ENCODE measurements at places on chromosomes 11 and 22. TPM values are rescaled to one million over a fixed set of nuclear protein-coding genes. Genes with fewer than 3 reads are reported as not detected.

TMEM191C gene
- total RNA-seq = not detected

MICAL2 gene
- 0.60 TPM for total RNA-seq

WNT11 gene
- total RNA-seq = 0.59 TPM

BEST1 gene
- total RNA-seq = not detected

DNA sequence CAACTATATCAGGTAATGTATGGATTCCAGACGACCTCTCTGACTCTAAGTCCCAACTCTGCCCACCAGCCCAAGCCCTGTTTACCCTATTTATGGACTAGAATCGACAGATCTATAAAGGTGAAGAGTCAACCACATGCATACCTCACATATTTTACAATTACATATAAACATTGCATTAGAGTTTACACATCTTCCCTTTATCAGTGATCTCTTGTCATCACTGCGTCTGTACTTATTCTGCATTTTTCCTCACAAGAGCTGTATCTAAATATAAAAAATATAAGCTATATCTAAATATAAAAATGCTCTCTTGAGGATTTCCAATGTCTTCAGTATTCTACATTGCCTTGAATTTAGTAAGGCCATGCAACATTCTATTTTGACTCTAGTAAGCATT, 8.5 kb downstream of the FIBIN start:
- H3K27me3 ChIP-seq = no peaks in the 10 kb centered on the region
- no peak overlapping the region for H3K4me3 ChIP-seq
- no peaks in the 10 kb centered on the region for H3K4me1 ChIP-seq
- H3K36me3 ChIP-seq = no peaks in the 10 kb centered on the region

DNA sequence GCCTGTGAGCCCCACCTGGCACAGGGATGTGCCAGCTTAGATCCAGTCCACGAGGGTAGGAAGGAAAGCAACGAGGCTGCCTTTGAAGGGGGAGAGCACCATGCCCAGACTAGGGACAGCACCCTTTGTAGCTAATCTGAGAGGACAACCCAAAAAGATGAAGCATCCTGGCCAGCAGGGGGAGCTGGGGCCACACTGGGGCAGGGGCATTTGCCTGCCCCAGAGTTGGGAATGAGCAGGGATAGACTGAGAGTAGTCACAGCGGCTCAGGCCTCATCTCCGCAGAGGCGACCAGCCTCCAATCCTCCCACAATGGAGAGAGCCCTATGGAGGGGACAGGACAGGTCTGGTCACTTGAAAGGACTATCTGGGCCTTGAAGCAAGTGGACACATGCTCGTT, 16.4 kb downstream of the LMO1 start:
- no peak overlapping the region for H3K4me3 ChIP-seq
- H3K4me1 ChIP-seq = peaks cover 19% of the 10 kb centered on the region
- no peak overlapping the region for H3K27ac ChIP-seq

- no peaks in the 10 kb centered on the region for H3K36me3 ChIP-seq
- no peaks in the 10 kb centered on the region for H3K4me1 ChIP-seq
- no peaks in the 10 kb centered on the region for H3K27me3 ChIP-seq
- no peak overlapping the region for H3K27ac ChIP-seq
- DNase-seq = no peak
Observed at GRCh38 chr11:44397586-44398178, 87.7 kb upstream of the ALX4 start.

DNA sequence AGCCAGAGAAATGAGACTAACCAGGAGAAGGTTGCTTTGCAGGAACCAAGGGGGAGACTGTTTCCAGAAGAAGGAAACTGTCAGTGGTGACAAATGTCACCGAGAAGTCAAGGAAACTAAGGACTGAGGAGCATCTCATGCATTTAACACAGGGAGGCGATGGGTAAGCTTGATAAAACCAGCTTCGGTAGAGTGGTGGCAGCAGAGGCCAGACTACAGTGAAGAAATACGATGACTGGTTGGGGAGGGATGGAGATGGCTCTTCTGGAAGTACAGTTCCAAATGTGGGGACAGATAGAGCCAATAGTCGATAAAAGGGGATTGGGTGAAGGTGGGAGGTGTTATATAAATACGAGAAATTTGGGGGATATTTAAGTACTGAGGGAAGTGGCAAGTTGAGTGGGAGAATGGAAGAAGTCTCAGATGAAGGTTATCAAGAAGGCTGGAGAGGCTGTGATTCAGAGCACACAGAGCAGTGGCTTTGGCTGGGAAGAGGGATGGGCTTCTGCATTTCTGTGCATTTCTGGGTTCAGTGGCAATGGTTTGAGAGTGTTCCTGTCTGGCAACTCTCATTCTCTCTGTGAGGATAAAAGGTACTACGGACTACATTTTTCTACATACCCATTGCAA, 29.2 kb downstream of the SC5D start:
- H3K27me3 ChIP-seq = no peaks in the 10 kb centered on the region
- H3K27ac ChIP-seq = no peak overlapping the region
- peak; percentile 61 for DNase-seq
- no peaks in the 10 kb centered on the region for H3K36me3 ChIP-seq
- no peak overlapping the region for H3K4me3 ChIP-seq

DNA sequence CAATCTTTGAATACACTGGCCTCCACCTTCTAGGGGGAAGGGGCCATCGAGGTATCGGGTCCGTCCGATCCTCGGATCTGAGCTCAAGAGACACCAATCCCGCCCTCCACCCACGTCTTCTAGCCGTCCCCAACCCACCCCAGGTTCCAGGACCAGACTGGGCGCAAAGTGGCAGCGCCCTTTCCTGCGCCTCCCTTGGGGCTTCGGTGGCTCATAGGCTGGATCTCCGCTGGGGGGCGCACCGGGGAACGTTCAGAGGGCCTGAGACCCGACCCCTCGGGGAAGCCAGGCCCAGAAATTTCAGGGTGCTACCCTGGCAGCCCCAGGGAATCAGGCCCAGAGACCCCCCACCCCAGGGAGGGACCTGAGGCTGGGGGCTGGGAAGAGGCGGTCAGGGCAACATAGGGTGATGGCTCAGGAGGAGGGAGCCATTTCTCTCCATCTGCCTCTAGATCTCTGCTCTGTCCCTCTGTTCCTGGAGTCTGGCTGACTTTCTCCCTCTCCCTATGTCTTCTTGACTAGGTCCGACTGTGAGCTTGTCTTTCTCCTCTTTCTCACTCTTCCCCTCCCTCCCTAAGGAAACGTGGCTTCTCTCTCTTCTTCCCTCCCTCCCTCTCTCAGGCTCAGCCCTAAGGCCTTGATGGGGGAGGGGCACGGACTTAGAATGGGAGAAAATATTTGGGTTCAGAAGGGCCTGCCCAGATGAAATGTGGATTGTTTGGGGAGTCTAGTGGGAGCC, 1.1 kb downstream of the CREB3L1 start:
- peak overlapping the region; percentile 80 for H3K4me3 ChIP-seq
- DNase-seq = peak; percentile 78
- peaks cover 9% of the 10 kb centered on the region for H3K27me3 ChIP-seq
- H3K36me3 ChIP-seq = no peaks in the 10 kb centered on the region

DNA sequence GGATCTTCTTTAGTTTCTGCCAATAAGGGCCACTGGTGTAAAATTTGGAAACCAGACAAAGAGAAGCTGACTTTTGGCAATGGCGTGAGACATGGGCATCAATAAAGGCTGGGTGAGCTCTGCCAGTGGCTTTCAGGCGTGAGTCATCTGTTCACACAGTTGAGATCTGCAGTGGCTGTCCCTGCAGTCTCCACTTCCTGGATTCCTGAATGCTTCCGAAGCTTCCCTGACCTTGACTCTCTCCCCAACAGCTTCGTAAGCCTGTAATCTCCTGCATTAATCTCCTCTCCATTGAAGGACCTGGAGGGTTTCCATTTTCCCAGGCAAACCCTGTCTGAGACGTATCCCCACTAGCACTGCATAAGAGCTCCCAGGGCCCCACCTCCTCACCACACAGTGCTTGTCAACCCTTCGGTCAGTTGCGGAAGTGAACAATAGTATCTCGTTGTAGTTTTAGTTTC, 574.7 kb downstream of the TBC1D22A start:
- H3K4me3 ChIP-seq = no peak overlapping the region
- no peaks in the 10 kb centered on the region for H3K27me3 ChIP-seq
- H3K4me1 ChIP-seq = no peaks in the 10 kb centered on the region
- DNase-seq = no peak

DNA sequence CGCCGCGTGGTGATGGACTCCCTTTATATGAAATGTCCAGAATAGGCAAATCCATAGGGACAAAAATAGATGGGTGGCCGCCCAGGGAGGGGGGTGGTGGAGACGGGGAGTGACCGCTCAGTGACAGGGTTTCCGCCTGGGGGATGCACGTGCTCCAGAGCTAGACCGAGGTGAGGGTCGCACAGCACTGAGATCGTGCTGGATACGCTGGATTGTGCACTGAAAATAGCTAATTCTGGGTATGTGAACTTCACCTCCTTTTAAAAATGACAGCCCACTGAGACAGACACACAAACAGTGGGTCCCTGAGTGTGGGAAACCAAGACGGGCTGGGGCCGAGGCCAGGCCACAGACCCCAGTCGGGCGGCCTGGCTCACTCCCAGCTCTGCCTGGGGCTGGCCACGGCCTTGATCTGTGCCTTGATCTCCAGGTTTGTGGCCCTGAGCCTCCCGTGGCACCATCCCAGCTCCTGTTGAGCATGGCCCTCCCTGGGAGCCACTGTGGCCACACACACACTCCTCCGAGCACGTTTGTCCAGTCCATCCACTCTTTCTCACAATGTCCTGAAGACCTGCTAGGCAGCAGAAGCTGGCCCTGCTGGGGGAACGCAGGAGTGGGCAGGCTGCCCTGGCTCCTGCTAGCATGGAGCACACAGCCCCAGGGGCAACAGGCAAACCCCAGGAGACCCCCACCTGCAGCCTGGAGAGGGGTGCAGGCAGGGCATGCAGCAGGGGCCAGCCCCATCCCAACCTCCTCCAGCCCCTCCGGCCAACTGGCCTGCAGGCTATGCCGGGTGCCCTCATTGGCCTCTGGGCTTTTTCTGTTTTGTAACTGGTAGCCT, 41.0 kb upstream of the TH start:
- DNase-seq = no peak
- no peak overlapping the region for H3K27ac ChIP-seq
- no peaks in the 10 kb centered on the region for H3K36me3 ChIP-seq
- no peaks in the 10 kb centered on the region for H3K27me3 ChIP-seq
- no peak overlapping the region for H3K4me3 ChIP-seq

DNA sequence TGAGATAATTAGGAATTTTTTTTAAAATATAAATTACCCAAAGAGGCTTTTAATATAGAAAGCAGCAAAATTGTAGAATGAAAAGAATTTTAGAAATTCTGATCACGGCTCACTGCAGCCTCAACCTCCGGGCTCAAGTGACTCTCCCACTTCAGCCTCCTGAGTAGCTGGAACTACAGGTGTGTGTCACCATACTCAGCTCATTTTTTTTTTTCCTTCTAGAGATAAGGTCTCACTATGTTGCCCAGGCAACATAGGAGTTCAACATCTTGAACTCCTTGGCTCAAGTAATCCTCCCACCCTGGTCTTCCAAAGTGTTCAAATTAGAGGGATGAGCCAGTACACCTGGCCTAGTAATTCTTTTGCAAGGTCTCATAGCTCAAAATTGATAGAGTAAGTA, 76.7 kb downstream of the ATG16L2 start:
- no peaks in the 10 kb centered on the region for H3K27me3 ChIP-seq
- no peaks in the 10 kb centered on the region for H3K4me1 ChIP-seq
- DNase-seq = no peak
- H3K4me3 ChIP-seq = no peak overlapping the region
- H3K27ac ChIP-seq = no peak overlapping the region

DNA sequence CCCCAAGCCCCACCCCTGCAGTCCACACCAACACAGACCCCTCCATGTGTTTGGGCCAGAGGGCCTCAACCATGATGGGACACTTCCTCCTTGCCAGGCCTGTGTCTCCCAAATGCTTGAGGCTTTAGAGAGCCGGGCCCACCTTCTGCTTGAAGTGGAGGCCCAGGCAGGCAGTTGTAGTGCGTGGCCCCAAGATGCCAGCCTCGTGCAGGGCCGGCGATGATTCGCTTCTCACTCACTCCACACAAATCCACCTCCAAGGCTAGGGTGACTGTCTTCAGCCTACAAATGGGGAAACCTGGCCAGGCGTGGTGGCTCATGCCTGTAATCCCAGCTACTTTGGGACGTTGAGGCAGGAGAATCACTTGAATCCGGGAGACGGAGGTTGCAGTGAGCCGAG, 5.7 kb downstream of the PRR5 start:
- H3K4me1 ChIP-seq = peaks cover 23% of the 10 kb centered on the region
- no peak for DNase-seq
- H3K36me3 ChIP-seq = no peaks in the 10 kb centered on the region
- H3K4me3 ChIP-seq = no peak overlapping the region

- no peaks in the 10 kb centered on the region for H3K27me3 ChIP-seq
- H3K4me3 ChIP-seq = no peak overlapping the region
- H3K36me3 ChIP-seq = peaks cover 15% of the 10 kb centered on the region
- no peaks in the 10 kb centered on the region for H3K4me1 ChIP-seq
- H3K27ac ChIP-seq = no peak overlapping the region
Observed at GRCh38 chr11:15525582-15525981, 410.9 kb downstream of the INSC start.

GRCh38 chr22:25027959-25028840, 75.7 kb downstream of the KIAA1671 start:
- H3K4me3 ChIP-seq = no peak overlapping the region
- DNase-seq = peak; percentile 78
- no peaks in the 10 kb centered on the region for H3K36me3 ChIP-seq
- H3K4me1 ChIP-seq = no peaks in the 10 kb centered on the region

DNA sequence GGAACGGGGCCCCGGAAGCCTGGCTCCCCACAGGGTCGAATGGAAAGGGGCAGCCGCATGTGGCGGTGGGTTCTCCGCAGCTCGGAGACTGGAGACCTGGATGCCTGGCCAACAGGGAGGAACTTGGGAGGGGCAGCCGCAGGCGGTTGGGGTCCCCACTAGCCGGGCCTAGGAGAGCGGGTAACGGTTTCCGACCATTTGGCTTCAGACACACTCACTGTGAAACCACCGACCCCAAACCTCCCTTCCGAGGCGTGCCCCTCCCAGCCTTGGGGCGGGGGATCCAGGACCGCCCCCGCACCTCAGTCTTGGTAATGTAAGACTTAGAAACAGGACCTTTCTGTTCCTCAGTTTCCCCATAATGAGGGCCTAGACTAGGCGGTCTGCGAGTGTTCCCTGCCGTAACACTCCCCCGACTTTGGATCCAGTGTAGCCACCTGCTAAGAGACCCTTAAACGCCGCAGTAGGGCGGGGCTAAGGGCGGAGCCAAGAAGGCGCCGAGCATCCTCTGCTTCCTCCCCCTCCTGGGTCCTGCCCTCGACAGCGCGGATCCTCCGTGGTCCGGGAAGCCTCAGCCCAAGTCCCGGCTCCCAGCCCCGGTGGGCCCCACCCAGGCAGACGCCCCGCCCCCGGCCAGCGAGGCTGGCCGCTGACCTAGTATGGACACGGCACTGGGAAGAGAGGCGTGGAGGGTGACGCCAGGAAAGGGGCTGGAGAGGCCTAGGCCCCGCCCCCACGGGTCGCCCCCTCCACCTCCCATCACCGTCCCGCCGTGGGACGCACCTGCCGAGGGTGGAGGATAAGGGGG, 1.8 kb upstream of the RASGRP2 start:
- peak; percentile 85 for DNase-seq

DNA sequence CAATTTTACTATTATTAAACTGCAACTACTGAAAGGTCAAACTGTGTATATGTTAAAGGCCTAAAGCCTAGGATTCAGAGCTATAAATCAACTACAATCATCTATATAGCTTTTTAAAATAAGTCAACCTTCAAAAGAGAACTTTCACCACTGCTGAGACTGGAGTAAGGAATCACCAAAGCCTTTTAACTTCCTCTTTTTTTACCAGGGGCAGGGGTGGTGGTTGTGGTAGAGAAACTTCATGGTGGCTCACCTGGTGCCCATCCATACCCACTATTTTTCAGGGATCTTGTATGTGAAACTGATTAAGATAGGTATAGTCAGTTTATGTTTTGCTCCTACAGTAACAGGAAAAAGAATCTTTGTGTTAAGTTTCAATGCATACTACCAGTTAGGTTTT, 31.5 kb downstream of the TSG101 start:
- no peak for DNase-seq
- peaks cover 12% of the 10 kb centered on the region for H3K36me3 ChIP-seq
- no peaks in the 10 kb centered on the region for H3K27me3 ChIP-seq

All from neural progenitor cell (in vitro differentiated cells).